Stimulated activated CD8-positive, alpha-beta memory T cell treated with anti-CD3 and anti-CD28 coated beads, Interleukin-7, amount 100 ng/mL, for 1 hour (primary cell): ENCODE measurements at places on chromosomes 5 and 9.

DNA sequence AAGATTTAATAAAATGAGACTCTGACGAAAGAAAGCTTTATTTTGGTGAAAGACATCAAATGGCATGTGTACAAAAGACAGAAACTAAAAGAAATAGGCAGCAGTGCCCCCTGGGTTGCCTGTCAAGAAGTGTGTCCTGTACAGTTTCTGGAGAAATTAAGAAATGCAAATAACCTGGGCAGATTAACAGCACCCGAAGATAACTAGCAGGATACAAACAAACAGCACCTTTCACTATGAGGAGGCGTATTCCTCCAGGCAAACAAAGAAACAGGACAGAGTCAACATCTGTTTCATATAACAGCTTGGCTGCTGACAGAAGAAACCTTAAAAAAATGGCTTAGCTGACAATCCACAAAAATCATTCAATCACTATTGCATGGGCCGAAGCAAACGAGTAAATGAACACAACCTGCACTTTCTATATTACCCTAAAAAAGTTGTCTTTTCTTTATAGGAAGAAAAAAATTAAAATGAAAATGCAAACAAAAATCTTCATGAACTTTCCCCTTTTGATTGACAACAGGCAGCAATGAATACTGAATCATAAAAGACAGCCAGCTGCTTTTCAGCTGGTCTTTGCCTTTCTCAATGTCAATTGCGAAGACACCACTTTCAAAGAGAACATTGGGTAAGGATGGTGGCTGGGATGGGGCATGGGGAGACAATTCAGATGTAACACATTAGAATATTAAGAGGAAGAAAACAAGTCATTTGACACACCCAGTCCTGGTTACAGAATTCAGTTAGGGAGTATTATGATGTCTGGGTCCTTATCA is 162.1 kb downstream of the ARL15 start:
- no peak for DNase-seq

DNA sequence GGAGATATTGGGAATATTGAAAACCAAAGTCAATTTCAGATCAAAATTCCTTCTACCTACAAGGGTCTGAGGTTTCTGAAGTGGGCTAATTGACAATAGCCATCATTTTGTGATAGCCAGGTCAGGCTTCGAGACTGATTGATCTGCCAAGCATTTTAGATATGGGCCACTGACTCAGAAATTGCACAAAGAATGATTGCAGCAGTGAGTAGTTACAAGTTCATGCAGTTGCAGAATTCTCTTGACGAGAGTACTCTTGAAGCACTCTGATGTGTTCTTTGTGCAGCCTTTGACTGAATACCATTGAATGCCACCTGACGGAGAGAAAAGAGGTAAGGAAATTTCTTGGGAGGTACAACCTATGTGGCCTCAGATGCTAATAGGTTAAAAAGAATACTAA is 8.3 kb downstream of the C9orf57 start:
- DNase-seq: no peak

DNA sequence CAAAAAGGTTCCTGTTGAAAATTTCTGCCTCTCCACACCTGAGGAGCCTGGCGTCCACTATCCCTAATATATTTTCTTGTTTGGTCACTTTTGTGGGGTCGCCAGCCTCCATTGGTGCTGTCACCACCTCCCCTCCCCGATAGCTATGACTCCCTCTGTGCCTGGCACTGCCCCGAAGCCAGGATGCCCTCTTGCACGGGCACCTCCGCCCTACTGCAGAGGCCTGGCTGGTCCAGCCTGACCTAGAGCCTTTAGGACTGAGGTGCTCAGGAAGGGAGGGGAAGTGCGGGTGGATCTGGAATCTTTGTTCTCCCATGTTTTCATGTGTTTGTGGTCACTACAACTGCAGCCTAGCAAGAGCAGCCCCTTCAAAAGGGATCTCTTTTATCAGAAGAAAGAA is 62.6 kb downstream of the WNK2 start:
- no peak for DNase-seq

- no peak for DNase-seq
Observed at GRCh38 chr5:32627219-32627870, 42.0 kb downstream of the SUB1 start.

DNA sequence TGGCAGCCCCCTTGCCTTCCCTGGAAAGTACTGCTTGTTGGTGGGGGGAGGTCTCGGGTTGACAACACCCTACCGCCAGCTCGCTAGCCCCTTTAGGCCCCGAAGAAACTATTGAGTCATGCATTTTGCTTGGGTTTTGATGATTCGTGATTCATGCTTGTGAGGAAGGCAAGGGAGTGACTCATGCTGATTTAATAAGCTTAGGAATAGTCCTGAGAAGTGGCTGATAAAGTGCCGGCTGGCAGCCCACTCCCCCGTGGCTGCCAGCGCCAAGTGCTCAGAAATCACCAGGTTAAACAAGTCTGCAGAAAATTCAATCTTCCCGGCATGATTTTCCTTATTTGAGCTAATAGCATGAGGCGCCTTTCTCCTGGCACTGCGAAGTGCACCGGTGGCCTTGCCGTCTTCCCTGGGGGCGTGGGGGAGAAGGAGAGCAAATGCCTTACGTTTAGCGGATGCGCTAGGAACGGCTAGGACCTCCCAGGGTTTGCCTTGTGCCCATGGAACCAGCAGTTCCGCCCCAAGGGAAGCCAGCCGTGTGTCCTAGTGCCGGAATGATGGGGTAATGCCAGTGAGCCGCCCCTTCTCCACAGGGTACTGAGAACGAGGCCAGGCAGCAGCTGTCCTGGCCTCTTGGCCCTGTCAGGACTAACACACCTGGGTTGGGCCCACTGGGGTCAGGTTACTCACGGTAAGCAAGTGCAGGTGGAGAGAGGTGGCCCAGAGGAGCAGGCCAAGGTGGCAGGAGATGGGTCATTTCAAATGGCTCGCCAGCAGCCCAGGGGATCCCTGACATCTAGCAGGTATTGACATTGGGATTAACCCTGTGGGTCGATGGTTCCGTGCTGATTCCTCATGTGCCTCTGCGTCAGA is 151.9 kb downstream of the MACROH2A1 start:
- DNase-seq: no peak

DNA sequence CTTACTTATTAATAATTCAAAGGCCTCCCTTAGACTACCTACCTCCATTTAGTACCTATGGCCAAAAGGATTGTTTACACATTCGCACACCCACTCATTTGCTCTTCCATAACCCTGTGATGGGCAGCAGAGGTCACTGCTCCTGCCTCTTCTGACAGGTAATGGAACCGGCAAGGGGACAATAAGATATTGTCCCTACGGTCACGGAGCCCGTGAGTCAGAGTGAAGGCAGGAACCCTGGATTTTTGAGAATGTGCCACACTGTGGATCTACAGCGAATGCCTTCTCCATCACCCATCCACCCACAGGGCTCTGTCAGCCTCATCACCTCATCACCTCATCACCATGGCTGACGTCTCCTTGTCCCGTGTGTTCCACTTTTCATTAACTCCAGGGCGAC is 132.3 kb downstream of the MYO10 start:
- DNase-seq: no peak

GRCh38 chr9:115694014-115694413 is 459.6 kb upstream of the PAPPA start:
- no peak for DNase-seq

GRCh38 chr5:54844905-54845566 is 140.4 kb downstream of the ESM1 start:
- no peak for DNase-seq
